ENCODE measurements at places on chromosomes 1 and 21.

DNA sequence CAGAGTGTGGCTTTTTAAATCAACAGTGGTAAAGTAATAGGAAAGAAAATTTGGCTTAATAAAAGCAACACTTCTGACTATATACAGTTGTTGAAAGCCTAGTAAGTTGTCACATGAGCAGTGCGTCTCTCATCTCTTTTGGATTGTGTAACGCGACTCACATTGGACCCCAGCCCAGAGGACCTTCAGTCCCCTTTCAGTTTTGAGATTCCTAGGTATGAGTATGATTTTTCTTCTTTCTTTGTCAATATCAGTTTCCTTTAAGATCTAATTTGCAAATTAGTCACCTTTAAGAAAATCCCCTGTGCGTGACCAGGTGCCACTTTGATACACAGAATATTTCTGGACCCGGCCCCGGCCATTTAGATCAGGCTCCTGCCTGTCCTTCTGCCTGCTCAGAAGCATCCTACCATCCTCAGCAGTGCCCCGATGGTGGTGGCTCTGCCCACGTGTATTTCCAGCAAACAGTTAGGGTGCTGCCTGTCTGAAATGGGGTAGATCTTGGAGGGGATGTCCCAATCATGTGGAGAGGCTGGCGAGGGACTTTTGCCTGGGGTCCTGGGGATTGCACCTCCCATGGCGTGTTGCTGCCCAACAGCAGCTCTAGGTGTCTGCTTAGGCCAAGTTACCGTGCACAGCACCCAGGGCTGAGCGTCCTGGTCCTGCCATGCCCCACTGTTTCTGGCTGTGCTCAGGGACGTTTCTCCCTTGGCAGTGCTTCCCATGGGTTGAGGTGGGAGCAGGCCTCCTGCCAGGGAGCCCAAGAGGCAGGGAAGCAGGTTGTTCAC is 21.1 kb downstream of the SNAP47 start:
- no peak for DNase-seq

DNA sequence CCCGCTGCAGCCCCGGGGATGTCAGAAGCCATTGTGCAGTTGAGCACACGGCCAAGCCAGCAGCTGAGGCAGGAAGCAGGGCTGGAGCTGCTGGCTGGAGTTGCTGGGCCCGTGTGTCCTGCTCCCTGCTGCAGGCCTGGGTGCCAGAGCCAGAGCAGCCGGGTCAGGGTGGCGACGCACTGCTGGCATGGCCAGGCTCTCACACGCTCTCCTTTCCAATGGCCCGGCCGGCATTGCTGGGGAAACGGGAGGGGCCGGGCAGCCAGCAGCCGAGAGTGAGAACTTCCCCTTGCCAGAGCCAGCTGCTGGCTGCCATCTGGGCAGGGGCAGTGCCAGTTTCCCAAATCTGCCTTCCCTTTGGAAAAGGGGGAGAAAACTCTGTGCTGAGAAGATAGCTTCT is 82.4 kb upstream of the PROX1 start:
- DNase-seq: no peak

- no peak for DNase-seq
Measured at GRCh38 chr21:43905726-43906455, 40.9 kb downstream of the AGPAT3 start.

GRCh38 chr1:53618500-53619366 is 120.2 kb downstream of the GLIS1 start:
- no peak for DNase-seq

DNA sequence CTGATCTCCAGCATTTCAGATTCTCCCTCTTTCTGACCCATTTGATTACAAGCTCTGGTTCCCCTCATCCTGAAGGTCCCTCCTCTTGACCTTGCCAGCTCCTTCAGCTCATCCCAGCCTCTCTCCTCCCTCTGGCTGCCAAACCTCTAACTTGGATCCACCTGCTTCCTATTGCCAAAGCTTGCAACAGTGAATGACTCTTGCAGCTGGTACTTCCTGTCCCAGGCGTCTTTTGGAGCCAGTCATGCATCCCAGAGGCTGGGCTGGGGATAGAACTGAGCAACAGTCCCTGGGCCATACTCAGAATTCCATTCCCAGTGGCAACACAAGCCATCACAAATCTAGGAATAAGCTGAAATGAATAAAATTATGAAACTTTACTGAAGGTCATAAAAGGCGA is 27.7 kb upstream of the SPOCD1 start:
- DNase-seq: no peak

DNA sequence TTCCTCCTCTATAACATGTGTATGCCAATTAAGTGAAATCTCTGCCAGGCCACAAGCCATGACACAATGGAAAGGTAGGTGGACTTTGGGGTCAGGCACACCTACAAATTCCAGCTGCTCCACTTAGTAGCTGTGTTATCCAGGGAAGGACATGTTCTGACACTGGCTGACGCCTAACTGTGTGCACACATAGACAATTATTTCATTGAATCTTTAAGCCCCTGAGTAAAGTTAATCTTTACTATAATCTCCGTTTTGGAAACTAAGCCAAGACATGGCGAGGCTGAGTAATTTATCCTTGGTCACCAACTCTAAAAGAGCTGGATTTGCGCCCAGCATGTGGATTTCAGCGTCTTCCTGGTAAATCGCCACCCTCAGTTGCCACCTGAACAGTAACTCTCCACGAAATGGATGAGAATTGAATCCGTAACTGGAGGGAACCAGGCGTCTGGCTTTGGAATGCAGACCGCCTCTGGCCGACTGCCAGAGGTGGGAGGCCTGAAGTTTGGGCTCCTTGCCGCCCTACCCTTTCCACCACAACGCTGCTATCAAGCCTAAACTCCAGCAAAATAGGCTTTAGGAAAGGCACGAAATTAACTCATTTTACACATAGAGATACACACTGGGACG is 888 bp upstream of the SNRPE start:
- DNase-seq: no peak

DNA sequence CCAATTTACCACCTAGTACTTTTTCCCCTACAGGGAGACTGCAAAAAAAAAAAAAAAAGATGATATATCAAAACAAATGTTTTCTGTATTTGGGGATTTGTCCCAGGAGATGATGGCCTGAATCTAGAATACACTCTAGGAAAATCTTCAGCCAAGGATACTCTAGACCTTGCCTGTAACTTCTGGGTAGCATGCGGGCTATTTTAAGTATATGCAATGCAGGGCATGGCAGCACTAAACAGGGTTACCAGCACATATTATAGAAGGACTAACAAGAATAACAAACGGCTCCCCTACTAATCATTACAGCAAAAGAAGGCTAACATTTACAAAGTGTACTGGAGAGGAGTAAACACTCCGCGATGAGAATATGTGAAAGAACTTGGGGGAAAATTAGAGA is 109.6 kb downstream of the GPATCH2 start:
- no peak for DNase-seq

- no peak for DNase-seq
Measured at GRCh38 chr1:230130172-230130944, 63.3 kb downstream of the GALNT2 start.

GRCh38 chr1:59332983-59333382 is 36.1 kb downstream of the FGGY start:
- no peak for DNase-seq

DNA sequence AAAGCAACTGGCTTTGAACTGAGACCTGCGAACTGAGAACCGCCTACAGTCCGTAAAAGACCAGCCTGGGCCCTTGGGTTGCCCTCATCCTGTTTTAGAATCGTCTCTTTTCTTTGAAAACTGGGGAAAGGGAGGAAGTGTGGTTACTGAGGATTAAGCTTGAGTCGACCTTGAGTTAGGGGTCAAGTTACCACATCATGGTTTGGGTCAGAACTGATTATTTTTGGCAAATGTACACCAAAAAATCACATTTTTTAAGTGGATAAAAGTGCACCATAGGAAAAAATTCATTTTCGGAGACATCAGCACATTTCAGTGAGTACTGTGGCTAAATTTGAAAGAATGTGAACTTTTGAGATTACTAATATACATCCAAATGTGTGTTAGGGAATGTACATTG is 76.9 kb upstream of the KAZN start:
- no peak for DNase-seq

GRCh38 chr1:93739472-93739871 is 57.8 kb upstream of the BCAR3 start:
- no peak for DNase-seq

- no peak for DNase-seq
Measured at GRCh38 chr1:162398999-162399580, 12.8 kb downstream of the SH2D1B start.

- DNase-seq: no peak
Measured at GRCh38 chr1:159861218-159861617, 1.2 kb downstream of the VSIG8 start.

DNA sequence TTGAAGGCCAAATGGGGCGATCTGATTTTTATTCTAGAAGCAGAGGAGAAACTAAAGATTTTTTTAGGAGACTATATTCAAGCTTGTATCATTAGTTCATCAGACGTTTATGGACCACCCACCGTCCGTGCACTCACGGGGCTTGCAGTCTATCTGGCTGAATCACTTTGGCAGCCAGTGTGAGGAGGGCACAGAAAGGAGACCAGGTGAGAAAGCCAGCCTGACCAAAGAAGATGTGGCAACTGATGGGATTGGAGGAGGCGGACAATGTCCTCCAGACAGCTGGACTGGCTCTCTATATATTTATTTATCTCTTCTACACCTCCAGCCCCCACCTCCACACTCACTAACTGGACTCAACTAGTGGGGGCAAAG is 822 bp upstream of the ELOVL1 start:
- no peak for DNase-seq

DNA sequence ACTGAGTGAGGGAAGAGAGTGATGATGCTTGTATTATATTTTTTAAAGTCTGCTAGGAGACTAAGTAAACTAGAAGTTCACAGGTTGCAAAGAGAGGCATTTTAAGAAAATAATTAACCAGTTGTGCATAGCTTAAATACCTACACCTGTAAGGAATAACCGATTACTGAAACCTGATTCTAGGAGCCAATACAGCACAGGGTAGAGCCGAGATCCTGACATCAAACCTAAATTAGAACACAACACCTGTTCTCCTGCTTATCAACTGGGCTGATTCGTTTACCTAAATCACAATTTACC is 54.8 kb downstream of the EPRS1 start:
- no peak for DNase-seq

DNA sequence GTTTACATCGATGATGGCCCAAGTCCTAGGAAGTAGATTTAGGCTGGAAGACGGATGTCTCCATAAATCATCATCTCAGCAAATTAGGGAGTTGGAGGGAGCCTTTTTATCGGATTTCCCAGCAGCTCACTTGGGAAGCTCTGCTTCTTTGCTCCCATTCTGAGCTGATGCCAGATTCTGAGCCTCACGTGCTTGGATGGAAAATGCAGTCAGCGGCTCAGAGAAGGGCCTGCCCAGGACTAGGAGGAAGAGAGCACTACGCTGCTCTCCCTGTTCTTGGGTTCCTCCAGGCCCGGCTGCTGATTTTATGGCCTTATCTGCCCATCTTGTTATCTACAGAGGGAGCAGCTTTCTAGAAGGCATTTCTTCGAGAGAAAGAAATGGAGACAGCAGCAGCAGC is 42.0 kb downstream of the UBIAD1 start:
- DNase-seq: no peak

DNA sequence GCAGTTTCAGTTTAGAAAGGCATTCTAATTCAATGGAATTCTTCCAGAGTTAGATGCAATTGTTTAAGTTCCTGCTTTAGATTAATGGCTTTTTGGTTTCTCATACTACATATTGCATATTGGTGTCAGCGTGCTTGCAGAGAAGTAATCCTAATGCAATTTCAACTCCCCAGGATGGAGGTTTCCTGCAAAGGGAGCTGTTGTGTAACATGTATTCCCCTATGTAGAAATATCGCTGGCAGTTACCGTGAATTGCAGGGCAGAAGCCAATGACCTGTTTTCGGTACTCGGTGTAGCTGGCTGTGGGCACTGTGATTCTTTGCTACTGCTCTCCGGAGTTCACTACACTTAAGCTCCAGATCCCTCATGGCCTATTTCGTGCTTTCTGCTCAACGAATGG is 256.1 kb upstream of the PTBP2 start:
- no peak for DNase-seq

- DNase-seq: no peak
Measured at GRCh38 chr1:229086686-229087085, 184.2 kb upstream of the RAB4A start.

GRCh38 chr1:30274173-30274970 is 449.0 kb downstream of the MATN1 start:
- DNase-seq: no peak

- DNase-seq: no peak
Measured at GRCh38 chr1:20834780-20835179, 47.7 kb upstream of the HP1BP3 start.

GRCh38 chr1:231401478-231401877 is 20.6 kb downstream of the EGLN1 start:
- no peak for DNase-seq

DNA sequence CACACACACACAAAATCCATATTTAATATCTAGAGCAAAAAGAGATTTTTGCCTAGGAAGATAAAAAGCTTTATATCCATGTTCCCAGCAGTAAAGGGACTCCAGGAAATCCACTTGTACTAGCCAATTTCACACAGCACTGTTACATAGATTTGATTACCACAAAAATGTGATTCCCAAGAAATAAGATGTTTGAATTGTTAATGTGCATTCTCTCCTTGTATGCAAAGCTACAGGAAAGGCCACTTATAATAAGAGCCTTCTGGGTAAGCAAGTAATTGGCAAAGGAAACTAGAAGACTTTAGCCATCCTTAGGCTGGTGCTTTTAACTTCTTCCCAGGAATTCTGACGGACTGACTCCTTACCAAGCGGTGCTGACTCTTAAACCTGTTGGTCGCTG is 89.3 kb downstream of the LBR start:
- no peak for DNase-seq

DNA sequence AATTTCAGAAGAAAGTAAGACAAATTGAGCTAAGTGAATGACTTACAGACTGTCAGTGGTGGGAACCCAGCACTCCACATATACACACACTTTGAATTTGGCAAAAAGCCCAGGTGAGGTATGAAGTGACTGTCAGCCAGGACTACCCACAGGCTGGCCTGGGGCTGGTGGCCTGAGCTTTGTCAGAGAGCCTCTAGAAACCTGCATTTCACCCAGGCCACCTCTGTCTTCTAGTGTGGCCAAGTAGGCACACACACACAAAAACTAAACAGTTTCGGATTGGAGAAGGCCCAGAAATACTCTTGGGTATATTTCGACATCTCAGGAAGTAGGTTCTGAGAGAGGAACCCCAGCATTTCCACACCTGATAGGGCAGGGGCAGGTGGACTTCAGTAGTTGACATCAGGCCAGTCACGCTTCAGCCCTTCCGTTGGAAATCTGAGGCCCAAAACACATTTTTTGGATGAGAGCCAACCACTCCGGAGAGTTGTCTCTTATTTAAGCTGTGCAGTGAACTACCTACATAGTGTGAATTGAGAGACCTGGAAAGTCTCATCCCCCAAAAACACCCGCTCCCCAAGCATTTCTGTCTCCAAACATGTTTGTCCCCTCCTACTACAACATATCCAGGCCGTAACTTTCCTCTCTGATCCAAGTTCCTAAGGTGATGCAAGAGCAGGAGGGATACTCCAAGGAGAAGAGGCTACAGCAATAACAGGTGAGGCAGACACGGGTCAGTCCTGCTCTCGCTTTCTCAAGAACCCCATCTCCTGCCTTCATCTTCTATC is 167.2 kb upstream of the PROX1 start:
- DNase-seq: no peak

- no peak for DNase-seq
Measured at GRCh38 chr1:109392788-109393616, 4.7 kb downstream of the SORT1 start.
